T-helper 17 cell (primary cell): ENCODE measurements at places on chromosomes 13 and 19. TPM values are rescaled to one million over a fixed set of nuclear protein-coding genes. Genes with fewer than 3 reads are reported as not detected.

The GPR4 gene
- total RNA-seq, result not detected

- no peak for DNase-seq
Observed at GRCh38 chr13:43920965-43921674, 41.4 kb downstream of the LACC1 start.

GRCh38 chr13:45149964-45150363 is 29.7 kb downstream of the GTF2F2 start:
- DNase-seq, result no peak

- DNase-seq, result no peak
Observed at GRCh38 chr19:35828692-35829301, 16.2 kb upstream of the PRODH2 start.

DNA sequence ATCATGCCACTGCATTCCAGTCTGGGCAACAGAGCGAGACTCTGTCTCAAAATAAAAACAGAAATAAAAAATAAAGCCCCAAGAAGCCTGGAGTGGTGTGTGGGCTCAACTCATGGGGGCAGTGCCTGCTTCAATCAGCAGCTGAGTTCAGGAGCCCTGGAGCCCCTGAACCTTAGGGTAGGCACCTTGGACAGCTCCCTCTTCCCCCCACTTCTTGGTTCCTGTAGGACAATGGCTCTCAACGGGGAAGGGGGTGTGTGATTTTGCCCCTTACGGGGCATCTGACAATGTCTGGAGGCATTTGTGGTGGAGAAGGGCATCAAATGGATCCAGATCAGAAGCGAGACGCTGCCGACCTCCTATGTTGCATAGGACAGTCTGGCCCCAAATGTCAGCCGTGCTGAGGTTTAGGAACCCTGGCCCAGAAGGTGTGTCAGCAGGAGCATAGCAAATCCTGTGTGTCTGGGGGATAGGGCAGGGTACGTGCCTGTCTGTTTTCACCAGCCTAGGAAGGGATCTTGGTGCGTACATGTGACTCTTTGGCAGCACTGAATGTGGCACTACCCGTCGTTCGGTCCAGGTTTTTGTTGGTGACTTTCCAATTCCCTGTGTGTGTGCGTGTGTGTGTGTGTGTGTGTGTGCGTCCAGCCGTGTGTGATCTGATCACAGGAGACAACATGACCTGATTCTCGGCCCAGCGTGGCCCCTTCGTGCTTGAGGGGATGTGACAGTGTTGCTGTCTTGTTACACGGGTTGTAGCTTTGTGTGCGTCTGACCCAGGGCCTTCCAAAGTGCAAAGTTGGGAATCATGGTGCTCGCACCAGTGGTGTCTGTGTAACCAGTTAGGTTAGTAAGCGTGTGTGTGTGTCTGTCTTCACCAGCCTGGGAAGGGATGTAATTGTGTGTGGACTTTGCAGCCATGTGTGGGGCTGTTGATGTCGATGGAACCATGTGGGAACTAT is 7.5 kb downstream of the IGLON5 start:
- no peak for DNase-seq

The TEX29 gene
- not detected for total RNA-seq

- DNase-seq, result no peak
Observed at GRCh38 chr19:32928806-32929205, 43.0 kb downstream of the CEP89 start.

The ZNF681 gene
- total RNA-seq, result 1.9 TPM

DNA sequence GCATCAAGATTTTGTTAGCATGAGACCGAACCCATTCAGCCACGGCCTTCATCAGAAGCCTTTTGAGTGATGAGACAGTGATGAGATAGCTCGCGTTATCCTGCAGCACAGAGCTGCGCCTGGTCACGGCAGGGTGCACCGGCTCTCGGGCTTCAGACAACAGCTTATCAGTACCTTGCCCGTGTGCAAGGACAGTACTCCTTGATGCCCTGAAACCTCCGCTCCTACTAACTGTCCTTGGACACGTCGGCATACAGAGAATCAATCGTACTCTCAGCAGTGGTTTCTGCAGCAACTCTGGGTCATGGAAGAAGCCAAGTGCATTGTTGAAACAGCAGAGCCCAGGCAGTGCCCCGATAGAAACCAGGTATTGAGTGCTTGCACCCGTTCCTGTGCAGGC is 40.7 kb downstream of the IRS2 start:
- DNase-seq, result no peak

DNA sequence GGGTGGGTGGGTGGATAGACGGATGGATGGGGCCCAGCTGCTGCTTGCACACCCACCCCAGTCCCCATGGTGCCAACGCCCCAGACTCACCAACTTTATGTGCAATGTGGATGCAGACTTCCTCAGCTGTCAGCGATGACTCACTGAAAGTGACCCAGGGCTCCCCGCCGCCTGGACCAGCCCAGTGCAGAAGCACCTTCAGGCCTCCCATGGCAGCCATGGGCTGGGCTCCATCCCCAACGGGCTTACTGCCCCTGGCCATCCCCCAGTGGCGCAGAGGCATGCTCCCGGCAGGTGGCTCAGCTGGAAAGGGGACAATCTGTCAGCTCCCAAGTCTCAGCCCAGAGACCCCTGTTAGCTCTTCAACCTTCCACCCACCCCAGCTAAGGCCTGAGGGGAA is 2.2 kb downstream of the TYK2 start:
- no peak for DNase-seq

The TRPC4 gene
- total RNA-seq, result not detected
